Stimulated activated CD8-positive, alpha-beta memory T cell treated with anti-CD3 and anti-CD28 coated beads, Interleukin-2, amount 100 ng/mL, for 1 hour (primary cell): ENCODE measurements at places on chromosomes 2 and 18.

DNA sequence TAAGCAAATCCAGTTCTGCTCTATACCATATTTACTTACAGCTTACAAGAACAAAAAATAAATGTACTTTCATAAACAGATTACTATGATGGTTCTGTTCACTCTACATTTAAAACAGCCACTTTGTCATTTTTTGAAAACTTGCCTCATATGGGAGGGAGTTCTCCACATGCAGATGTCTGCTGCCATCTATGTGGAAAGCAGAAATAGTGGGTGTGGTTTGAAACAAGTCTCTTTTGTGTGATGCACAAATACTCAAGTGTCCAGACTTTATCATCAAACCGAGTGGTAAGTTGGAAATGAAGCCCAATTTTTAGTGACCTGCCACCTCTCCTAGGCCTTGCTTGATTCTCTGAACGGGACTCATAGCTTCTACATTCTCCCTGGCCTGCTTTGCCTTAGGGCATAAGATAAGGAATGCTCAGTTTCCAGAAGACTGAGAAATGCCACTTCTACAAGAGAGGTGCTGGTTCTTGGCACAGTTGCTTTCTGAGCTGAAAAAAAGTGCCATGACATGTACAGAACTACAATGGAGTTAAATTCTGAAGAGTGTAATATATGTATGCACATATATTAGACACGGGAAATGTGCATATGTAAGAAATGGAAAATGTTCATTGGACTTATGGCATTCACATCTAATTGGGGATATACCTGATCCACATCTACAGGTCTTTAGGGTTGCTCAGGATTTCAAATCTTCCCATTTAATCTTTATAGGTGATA is 221.0 kb downstream of the SLC8A1 start:
- no peak for DNase-seq

GRCh38 chr2:121202541-121203310 is 82.3 kb downstream of the TFCP2L1 start:
- DNase-seq: no peak

GRCh38 chr2:180761224-180761623 is 219.2 kb upstream of the UBE2E3 start:
- no peak for DNase-seq

DNA sequence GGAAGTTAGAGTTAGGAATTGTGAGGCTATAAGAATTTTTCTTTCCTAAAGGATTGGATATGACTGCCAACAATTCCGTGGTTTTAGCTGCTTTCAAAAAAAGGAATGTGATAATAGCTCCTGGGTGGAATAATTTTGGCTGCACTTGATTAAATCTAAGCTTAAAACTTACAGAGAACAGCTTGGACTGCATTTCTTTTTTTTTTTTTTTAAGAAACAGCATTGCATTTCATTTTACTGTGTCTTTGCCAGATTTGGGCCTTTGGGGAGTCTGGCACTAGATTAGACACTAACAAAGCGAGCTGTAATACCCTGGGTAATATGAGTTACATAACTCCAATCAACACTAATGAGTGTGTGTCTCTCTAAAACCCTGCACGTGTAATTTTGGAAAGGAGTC is 37.8 kb upstream of the ZNF397 start:
- no peak for DNase-seq

DNA sequence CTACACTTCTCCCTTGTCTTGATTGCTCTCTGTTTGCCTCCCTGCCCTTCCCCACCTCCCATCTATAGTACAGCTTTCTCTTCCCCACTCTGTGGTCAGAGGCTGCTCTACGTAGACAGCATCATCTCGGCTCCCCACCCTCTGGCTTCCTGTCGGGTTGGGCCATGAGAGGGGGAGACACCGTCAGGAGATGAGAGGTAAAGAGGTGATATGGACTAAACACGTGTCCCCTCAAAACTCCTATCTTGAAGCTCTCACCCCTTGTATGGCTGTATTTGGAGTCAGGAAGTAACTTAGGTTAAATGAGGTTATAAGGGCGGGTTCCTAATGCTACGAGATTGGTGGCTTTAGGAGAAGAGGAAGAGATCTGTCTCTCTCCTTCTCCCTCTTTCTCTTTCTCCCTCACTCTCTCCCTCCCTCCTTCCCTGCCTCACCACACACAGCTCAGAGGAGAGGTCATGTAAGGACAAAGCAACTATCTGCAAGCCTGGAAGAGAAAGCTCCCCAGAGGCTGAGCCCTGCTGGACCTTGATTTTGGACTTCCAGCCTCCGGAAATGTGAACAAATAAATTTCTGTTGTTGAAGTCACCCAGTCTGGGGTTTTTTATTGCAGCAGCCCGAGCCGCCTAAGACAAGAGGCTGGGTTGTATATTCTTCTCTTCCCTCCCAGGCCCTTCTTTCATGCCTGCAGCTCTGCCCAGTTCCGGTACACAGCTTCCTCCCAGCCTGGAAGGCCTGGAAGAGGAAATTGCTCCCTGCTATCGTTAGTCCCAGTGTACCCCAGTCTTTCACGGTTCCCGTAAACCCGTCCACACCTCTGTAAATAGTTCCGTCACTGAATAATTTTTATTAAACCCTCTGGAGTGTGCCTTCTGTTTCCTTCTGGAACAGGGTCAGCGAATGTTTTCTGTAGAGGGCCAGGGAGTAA is 138.0 kb downstream of the AKAIN1 start:
- peak; percentile 2 for DNase-seq

- DNase-seq: no peak
Observed at GRCh38 chr2:60957643-60958042, 59.9 kb upstream of the PEX13 start.
